Prostate gland (tissue), 2 donors: ENCODE measurements at places on chromosomes 2 and 18. TPM values are rescaled to one million over a fixed set of nuclear protein-coding genes. Genes with fewer than 3 reads are reported as not detected.

WNT10A gene
- total RNA-seq: 4.3 TPM

KLHL29 gene
- 24.8 TPM for total RNA-seq

ESPNL gene
- 3.9 TPM for total RNA-seq

RNU2-63P gene
- total RNA-seq: not detected

KANSL1L gene
- 36.1 TPM for total RNA-seq

AOX1 gene
- 47.9 TPM for total RNA-seq

CCDC74B gene
- 21.7 TPM for total RNA-seq

OSBPL1A gene
- 33.7 TPM for total RNA-seq

GKN1 gene
- not detected for total RNA-seq

PROKR1 gene
- total RNA-seq: 0.40 TPM
